ENCODE measurements at places on chromosomes 3 and 15.

GRCh38 chr15:63121382-63122001, at the start of gene LACTB:
LACTB (plus strand) TSS chr15:63121861; CDS start chr15:63121872, 11 bp downstream.
- peak; percentile 77 for DNase-seq

DNA sequence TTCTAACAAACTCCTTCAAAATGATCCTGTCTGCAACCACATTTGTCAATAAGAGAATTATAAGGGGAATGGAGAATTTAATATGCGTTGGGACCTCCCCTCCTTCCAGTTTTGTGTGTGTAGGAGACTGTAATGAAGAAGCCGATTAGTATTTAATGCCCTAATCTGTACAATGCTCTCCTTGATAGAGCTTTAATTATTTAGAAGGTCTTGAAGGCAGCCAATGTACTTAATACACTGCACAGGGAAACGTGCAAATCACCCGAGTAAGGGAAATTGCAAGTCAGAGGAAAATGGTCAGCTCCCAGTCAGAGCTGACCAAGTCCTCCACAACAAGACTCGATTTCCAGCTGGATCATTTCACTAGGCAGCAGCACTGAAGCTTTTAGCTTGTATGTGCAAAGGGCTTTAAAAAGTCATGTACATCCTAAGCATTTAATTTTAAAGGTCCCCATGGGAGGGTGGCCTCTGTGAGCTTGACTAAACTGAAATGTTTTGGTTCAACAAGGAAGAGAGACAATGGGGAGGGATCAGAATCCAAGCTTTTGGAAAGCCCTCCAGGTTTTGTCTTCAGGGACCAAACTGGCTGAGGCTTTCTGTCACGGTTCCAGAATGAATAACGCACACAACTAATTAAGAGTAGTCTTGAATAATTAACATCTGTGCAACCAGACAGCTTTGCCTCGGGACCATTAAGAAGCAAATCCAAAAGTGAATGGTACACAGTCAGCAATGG, 159.8 kb upstream of the MITF start:
- DNase-seq = no peak

DNA sequence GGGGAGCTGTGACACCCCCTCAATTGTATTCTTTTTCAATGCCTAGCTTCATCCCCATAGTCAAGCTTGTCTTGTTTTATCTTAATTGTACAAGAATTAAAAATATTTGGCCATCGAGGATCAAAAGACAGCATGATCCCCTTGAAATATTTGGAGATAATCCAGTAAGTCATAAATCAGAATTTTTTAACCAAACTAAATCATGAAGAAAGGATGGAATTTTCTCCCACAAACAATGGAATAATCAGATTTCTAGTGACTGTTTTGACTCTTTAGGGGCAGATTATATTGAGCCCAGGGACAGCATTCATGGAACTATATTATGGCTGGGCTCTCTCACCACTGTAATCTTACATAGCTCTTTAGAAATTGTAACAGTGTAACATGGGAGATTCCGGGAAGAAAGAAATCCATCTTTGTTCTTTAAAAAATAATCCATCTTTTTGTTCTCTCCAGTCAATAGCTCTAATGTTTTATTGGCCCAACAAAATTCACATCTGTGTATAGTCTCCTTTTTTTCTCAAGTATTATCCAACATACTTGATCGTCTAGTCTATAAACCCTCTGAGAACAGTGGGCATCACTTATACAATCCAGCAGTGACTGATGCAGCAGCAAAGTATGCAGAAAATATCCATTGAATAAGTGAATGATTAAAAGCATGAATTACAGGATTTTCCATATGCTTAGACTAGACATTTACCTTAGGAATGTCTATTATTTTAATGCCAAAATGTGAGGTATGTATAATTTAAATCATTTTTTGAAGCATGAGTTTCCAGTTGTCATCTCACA, 277.0 kb upstream of the PLSCR5 start:
- no peak for DNase-seq

GRCh38 chr15:37044915-37045648, 55.3 kb downstream of the MEIS2 start:
- no peak for DNase-seq

DNA sequence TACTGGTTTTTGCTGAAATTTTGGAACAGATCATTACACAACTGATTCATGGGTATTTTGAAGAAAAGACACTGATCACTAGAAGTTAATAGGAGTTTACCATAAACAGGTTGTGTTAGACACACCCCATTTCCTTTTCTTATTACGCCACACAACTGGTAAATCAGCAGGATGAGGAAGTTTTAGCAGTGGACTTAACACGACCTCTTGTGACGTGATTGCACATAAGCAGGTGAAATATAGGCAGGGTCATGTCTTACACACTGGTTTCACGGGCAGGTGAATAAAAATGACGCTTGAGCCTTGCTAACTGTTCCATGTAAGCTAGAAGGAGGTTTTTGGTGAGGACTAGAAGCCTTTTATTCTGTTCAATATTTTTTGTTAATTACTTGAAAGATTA, 27.1 kb upstream of the TPRG1 start:
- peak; percentile 79 for DNase-seq

GRCh38 chr3:168197162-168197561, 101.4 kb upstream of the GOLIM4 start:
- DNase-seq = no peak

- DNase-seq = no peak
Observed at GRCh38 chr15:69081310-69082004, 67.0 kb downstream of the NOX5 start.

- no peak for DNase-seq
Observed at GRCh38 chr3:12383218-12383617, 94.3 kb downstream of the PPARG start.

DNA sequence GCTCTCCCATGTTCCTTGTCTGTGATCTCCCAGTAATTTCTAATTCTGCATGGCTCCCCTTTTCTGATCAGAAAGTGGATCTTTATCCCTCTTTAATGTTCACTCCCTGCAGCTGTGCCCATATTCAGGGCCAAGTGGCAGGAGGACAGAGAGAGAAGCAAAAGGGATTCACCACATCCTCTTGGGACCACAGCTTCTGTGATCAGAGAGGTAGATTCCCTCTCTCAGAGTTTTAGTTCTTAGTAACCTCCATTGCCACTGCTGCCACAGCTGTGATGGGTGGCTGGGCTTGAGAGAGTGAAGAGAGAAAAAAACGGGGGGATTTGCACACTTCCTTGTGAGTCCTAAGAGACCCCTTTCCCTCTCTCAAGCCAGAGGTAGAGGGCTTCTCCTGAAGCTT, 49.2 kb downstream of the GLCE start:
- DNase-seq = no peak

DNA sequence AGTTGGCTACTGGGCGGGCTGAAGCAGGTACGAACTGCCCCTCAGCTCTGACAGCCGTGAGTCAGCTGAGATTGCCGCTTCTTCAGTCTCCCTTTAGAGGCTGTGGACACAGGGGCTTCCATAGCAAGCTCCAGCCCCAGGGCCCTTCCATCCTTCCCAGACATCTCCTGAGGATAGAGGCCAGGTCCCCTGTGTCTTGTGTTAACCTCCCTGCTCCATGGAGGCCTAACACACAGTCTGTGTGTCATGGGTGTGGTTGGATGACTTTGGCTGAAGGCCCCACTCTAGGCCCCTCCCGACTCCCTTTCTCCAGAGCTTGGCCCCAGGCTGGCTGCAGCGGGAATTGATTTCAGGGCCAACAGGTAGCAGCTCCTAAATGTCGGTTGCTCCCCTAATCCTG, 116.1 kb upstream of the TLE3 start:
- DNase-seq = no peak

GRCh38 chr3:18847583-18848197, 300.6 kb upstream of the KCNH8 start:
- DNase-seq = peak; percentile 42

DNA sequence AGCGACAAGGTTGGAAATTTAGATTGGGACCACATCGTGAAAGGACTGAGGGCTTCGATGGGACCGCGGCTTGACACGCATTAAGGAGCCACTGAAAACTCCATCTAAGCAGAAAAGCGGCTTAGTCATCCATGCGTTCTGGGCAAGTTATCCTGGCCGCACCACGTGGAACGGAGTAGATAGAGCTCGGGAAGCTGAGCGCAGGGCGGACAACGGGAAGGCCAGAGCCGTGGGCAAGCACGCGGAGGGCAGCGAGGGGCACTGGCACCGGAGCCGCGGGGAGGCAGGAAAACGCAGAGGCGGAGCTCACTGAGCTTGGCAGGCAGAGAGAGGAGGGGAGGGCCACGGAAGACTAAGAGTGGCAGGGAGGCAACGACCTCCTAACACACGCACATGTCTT, 61.3 kb upstream of the VGLL4 start:
- no peak for DNase-seq

- DNase-seq = peak; percentile 49
Observed at GRCh38 chr3:39990532-39990931, 181.1 kb downstream of the MYRIP start.

DNA sequence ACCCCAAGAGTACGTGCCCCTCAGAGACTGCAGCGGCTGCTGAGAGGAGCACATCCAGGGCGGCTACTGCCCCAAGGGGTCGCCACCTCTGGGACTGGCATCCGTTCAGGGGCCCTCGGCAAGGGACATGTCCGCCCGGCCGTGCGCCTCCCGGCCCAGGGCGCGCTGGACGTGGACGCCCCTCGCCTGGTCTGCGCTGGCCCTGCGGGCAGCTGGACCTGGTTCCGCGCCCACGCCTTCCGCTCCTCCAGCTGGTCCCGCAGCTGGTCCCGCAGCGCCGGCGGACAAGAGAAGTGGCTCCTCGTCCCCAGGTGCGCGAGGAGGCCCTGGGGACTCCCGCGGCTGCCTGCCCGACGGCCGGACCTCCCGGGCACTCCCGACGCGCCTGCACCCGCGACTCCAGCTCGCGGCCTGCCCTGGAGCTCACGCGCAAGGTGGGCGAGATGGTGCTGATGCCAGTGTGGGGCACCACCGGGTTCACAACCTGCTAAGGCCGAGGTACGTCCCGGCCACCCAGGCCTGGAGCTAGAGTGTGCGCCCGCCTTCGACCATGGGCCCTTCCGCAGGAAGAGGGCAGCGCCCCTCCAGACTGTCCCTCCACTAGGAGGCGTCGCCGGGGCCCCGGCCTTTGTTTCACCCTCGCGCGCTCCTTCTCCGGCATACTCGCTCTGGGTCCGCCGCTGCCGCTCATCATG, 14.4 kb upstream of the GP9 start:
- no peak for DNase-seq

- no peak for DNase-seq
Observed at GRCh38 chr3:64038253-64038767, 15.0 kb upstream of the PSMD6 start.

GRCh38 chr15:76139368-76140073, 79.7 kb downstream of the TMEM266 start:
- DNase-seq = peak; percentile 52

DNA sequence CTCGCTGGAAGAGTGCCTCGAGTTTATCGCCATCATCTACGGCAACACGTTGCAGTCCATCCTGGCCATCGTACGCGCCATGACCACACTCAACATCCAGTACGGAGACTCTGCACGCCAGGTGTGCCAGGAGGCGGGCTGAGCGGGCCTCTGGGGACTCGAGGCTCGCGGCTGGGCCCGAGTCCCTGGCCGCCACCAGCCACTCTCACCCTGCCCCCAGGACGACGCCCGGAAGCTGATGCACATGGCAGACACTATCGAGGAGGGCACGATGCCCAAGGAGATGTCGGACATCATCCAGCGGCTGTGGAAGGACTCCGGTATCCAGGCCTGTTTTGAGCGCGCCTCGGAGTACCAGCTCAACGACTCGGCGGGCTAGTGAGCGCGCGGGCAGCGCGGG, 1.9 kb downstream of the GNAT1 start:
- no peak for DNase-seq

DNA sequence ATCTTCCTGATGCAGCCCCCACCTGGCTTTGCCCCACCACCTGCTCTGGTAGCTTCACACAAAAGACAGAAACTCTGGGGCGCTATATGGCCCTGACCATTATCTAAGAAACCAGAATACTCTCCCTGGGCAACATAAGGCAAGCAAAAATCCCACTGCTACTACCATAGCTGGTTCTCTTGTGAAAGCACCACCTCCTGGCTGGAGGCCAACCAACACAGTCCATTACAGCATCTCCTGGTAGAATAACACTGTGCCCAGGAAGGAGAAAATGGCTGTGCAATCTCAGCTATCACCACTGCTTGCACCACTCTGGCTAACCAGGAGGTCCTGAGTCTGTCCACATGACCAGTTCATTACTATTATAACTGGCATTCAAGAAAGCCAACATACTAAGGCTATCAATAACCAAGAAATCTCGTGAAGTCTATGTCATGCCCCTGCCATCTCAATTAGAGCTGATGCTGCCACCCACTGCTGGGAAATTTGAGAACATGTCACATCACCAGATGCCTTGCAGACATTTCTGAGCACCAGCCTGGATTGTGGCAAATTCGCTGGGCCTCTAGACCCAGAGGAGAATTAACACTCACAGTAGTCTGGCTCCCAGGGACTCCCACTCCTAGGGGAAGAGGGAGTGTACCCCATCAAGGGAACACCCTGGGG, 1114.8 kb downstream of the ROBO2 start:
- DNase-seq = no peak

GRCh38 chr3:148790370-148790769, 37.2 kb upstream of the CPB1 start:
- no peak for DNase-seq

DNA sequence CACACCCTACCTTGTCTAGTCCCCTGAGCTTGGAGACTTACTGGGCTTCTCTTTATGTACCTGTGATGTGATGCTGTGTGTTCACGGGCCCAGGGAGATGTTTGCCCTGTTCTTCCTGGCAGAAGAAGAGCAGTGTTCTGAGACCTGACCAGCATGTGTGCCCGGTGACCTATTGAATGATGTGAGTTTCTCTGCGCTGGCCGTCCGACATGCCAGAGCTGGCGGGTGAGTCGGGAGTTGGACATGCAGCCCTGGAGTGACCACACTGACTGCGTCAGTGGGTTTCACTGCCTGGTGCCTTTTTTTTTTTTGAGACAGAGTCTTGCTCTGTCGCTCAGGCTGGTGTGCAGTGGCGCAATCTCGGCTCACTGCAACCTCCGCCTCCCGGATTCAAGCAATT, 42.3 kb downstream of the CGNL1 start:
- no peak for DNase-seq

DNA sequence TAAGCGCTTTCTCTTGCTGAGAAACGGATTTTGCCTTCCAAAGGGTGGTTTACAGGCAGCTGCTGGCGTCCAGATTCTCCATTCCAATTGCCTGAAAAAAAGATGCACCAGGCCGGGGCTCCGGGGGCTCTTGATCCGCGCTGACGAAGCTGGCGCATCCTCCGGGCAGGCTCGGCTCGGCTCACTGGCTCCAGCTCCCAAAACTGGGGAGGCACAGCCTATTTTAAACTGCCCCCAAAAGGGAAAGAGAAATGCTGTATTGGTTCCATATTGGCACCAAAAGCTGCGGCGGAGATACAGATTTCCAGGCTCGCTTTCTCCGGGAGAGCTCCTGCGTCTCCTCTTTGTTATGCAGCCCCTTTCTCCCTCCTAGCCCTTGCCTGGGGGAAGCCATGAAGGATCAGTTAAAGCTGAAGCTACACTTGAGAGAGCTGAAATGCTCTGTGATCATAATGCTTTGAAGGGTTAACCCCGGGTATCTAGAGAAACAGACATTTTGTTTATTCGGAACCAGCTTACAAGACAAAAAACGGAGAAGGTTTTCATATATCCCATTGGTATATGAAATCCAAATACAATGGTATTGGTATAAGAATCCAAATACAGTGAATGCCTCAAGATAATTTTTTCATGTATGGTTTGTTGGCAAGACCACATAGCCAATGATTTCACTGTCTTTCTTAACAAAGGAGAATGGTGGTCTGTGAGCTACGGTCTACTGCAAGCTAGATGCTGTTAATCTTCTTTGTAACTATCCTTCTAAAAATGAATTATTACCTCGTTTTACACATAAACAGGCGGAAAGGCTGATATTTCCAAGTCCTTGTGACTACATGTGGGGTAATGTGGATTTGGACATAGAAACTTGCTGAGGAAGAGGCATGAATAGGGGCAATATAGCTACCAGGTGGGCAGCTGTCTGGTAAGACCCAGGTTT, 693 bp downstream of the CD200 start:
- DNase-seq = no peak
